ENCODE measurements at places on chromosomes 1 and 21.

DNA sequence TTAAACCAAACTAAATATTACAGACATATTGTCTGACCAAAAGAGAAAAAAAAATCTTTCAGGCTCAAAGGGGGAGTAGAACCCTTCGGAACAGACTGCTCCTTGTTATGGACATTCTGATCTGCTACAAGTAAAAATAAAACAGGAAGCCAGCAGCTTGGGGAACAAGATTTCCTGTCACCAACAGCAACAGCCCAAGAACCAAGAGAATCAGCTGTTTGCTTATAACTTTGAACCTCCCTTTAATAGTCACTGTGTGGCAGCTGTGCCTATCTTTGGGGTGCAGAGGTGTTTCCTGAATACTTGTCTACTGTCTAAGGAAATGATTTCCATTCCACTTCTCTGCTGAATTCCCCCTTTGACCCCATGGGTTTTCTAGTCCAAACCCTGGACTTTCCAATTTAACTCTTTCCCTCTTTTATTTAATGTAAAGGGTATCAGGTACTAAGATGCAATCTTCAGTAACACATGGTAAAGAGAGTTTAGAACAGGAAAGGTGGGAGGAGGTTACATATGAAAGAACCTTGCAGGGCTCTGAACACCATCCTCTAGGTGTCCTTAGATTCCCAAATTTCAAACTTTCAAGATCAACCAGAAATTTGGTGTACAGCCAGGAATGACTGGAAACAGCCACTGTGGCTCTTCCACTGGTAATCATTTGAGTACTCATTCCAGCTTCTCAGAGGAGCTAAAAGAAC, 38.6 kb downstream of the GPR3 start:
- DNase-seq, result no peak

- no peak for DNase-seq
These were observed 14.5 kb upstream of the CFAP298 start for GRCh38 chr21:32626621-32627196.

DNA sequence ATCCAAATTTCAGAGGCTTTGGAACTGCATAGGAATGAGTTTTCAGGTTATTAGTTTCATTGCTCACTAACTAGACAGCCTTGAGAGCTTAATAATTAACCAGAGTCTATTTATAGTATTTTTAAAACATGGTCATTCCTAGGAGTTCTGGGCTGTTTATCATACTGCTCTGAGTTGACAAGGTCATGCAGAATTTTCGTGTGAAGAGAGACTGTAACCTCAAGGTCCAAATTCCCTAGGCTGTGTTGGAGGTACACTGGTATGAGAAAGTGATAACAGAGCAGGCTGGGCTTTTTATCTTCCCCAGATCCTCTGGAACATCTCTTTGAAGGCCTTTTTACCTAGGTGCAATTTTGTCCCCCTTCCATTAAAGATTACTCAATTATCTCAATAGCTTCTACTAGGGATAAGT, 736.3 kb downstream of the LTN1 start:
- no peak for DNase-seq

DNA sequence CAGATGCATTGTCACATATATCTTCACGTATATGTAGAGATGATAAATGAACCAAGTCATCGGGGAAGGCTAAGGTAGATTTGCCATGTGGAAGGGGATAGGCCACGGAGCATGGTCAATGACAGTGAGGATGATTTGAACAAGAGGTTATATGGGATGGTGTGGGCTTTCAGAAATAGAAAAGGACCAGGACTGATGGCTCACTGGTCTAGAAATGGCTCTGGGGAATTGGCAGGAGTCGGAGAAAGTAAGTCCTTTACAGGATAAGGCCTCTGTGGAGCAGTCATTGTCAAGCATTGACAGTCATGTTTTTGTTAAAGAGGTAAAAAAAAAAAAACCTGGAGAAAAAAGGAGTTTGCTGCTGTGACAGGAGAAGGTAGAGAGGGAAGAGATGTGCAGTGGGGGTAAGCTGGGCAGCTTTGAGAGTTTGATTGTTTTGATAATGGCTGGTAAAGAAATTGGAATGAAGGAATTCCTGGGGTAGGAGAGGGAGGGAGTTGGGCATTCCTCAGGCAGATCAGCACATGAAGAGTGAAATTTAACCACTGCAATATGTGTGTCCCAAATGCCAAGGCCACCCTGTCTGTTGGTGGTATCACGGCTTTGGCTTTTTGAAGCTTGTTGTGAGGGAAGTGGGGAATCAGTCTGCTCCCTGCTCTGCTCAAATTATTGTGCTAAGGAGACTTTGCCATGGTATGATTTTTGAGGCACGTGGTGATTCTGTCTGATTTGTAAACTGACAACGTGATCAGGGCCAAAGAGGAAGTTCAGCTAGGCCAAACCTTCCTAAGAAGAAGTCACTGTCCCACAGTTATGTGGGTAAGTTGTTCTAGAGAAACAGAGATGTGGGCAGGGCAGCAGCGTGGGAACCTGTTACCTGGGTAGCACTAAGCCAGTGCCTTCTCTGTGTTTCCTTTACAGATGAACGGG, 26.0 kb downstream of the MACF1 start:
- DNase-seq, result no peak

GRCh38 chr1:52659356-52659755, 26.4 kb downstream of the SHISAL2A start:
- DNase-seq, result no peak

DNA sequence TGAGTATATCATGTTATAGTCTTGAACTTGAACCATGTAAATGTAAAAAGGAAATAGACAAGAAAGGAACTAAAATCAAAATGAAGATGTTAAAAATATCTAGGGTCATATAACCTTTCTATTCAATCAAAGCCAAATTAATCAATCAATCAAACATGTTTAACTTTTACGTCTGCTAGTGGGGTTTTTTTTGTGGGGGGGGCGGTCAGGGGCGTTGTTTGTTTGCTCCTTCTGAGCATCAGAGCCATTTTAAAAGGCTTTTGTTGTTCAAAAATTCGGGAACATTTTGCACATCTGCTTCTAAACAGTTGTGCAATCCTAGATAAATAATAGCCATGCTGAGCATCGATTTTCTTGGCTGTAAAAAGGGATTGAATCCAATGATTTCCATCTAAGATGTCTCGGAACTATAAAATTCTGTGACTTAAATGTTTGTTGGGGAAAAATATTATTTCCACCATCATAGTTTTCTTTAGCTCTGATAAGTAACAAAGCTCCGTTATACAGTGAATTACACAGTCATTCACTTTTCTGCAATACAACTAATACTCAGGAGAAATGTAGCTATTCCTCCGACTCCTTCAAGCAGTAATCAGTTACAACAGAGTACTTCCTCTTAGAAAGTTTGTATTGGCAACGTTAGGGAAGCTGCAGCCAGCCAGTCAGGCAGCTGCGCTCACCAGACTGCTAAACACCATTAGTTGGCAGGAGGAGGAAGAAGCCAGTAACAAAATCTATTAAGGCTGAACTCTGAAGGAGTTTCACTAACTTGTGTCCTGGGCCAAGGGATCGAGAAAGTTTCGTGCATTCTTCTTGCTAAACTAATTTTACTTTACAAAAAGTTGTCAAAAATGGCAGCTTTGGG, 2.2 kb downstream of the SPATA6 start:
- no peak for DNase-seq

- DNase-seq, result no peak
These were observed 90.6 kb downstream of the SGIP1 start for GRCh38 chr1:66624412-66625060.

- DNase-seq, result no peak
These were observed 2.7 kb upstream of the CD84 start for GRCh38 chr1:160581961-160582360.

GRCh38 chr1:30169269-30169668, 554.1 kb downstream of the MATN1 start:
- DNase-seq, result no peak

DNA sequence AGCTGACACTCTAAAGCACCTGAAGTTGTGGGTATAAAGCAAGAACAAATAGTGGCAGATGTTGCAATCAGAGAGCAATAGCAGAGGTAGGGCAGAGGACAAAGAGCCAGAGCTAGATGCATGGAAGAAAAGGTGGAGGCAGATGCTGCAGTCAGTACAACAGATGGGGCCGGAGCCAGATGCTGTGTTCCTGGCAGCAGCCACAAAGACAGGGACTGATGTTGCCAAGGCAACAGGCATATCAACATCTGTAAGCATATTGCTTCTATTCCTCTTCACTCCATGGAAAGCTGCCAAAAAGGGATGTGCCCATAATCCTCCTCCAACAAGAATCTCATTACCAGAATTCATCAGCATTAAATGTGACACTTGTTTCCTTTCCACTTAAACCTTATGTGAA, 108.0 kb downstream of the TNNI3K start:
- no peak for DNase-seq

DNA sequence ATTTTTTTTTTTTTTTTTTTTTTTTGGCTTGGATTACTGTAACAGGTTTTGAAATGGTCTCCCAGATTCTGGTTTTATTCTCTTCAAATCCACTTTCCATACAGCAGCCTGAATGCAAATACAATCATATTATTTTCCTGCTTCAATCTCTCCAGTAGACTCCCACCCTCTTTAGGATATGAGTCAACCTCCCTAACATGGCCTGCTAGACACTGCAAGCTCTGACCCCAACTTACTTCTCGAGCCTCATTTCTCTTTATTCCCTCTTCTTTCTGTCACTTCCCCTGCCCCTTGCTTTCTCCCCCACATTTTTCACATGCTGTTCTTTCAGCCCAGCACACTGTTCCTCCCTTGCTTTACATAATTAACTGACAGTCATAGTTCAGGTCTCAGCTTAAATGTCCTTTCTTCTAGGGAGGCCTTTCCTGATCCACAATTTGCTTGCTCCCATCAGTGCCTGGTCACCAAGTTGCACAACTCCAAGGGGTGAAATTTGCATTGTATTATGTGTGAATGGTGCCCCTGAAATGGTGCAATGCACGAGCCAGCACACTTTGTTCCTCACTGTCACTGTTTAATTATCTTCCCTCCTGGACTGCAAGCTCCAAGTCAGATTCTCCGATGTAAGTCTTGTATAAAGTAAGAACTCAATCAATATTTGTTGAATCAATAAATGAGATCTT, 22.1 kb upstream of the IL19 start:
- no peak for DNase-seq

- no peak for DNase-seq
These were observed 19.9 kb upstream of the SLC35F3 start for GRCh38 chr1:233884461-233885151.

DNA sequence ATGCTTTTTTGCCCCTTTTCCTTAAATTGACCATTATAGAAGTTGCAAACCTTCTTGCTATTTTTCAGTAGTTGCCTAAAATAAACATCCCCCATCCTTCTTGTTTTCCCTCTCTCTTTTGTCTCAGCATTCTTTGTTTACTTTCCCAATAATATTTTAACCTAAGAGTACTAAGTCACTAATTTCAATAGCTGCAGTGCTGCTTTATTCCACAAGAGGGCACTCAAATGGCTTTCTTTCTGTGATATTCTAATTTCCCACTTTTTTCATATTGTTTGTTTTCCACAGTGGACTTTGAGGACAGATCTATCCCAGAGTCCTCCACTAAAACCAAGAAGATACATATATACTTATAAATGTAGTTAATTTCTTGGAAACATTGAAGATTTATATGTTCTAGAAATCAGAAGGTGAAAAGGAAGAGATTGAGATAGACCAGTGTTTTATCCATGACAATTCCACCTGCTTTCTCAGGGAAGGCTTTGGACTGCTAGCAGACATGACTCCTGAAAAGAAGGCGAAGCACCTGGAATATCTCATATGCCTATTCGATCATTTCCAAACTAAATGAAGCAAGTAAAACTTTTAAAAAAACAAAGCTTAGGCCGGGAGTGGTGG, 104.8 kb upstream of the GRIK1 start:
- DNase-seq, result no peak

GRCh38 chr21:15472108-15473040, 257.4 kb upstream of the USP25 start:
- no peak for DNase-seq

GRCh38 chr1:17260738-17261137, 11.8 kb downstream of the PADI3 start:
- no peak for DNase-seq

GRCh38 chr1:1284221-1285101, 4.2 kb downstream of the SCNN1D start:
- no peak for DNase-seq

GRCh38 chr1:22451702-22452480, at the start of gene ZBTB40:
ZBTB40 (plus strand) TSS chr1:22451851; CDS start chr1:22489949, 38,098 bp downstream.
- peak; percentile 89 for DNase-seq

- no peak for DNase-seq
These were observed 10.3 kb downstream of the MIXL1 start for GRCh38 chr1:226233806-226234205.

- peak; percentile 5 for DNase-seq
These were observed 429 bp downstream of the SRRM1 start for GRCh38 chr1:24643363-24644099.

GRCh38 chr1:15886611-15887167, 39.2 kb downstream of the SPEN start:
- DNase-seq, result no peak

GRCh38 chr1:24939675-24940193, 9.7 kb upstream of the RUNX3 start:
- no peak for DNase-seq

GRCh38 chr1:81547261-81547911, 253.3 kb upstream of the ADGRL2 start:
- no peak for DNase-seq

- DNase-seq, result no peak
These were observed 26.9 kb upstream of the GPR88 start for GRCh38 chr1:100511058-100511457.

DNA sequence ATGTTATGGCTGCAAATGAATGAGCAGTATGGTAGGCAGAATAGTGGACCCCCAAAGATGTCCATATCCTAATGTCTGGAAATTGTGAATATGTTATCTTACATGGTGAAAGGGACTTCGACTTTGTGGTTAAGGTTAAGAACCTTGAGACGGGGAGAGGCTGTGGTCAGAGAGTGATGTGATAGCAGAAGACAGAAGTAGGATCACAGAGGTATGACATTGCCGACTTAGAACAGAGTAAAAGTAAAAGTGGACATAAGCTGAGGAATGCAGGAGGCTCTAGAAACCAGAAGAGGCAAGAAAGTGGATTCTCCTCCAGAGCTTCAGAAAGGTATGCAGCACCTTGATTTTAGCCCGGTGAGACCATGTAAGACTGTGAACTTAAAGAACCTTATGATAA, 74.6 kb downstream of the CTH start:
- no peak for DNase-seq

DNA sequence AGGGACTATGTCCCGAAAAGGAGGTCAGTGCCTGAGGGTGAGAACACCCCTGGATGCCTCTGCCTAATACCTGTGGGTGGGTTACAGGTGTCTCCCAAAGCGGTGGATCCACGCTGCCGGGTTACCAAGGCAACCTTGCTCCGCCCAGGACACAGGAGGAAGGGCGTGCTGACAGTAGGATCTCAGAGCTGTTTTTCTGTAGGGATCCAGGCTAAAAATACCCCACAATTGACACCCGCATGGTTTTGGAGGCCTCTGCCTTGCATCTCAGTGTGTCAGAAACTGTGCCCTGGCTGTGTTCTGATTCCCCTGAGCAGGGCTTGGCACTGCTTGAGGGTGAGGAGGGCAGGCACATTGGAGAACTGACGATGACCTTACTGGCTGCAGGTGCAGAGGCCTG, 118.0 kb downstream of the IER5 start:
- no peak for DNase-seq

DNA sequence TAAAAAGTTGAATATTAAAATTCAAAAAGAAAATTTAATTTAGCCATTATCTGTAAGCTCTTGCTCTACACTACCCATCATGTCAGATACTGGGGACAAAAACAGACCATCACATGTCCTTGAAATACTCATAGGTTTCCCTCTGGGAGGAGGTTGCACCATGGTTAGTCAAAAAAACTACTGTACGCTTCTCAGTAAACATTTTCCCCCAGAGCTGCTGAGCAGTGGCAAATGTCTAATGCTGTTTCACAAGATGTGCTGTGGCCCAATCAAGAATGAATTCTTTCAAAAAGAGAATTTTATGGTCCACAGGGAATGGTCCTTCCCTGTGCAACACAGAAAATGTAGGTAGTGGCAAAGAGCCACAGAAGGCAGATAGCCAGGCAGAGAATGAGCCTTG, 6.1 kb downstream of the SLC25A24 start:
- no peak for DNase-seq
